H7 (cell line): ENCODE measurements at places on chromosomes 16 and 17. TPM values are rescaled to one million over a fixed set of nuclear protein-coding genes. Genes with fewer than 3 reads are reported as not detected.

Gene AATK
- 1.5 and 2.0 TPM in 2 replicates for total RNA-seq

Gene OR1A1
- not detected in 2 replicates for total RNA-seq

Gene FLYWCH2
- 55.2 and 94.1 TPM in 2 replicates for total RNA-seq

Gene GDPD3
- 0.31 and 1.8 TPM in 2 replicates for total RNA-seq

Gene CNGB1
- not detected in 2 replicates for total RNA-seq

Gene TBC1D3E
- not detected in 2 replicates for total RNA-seq

DNA sequence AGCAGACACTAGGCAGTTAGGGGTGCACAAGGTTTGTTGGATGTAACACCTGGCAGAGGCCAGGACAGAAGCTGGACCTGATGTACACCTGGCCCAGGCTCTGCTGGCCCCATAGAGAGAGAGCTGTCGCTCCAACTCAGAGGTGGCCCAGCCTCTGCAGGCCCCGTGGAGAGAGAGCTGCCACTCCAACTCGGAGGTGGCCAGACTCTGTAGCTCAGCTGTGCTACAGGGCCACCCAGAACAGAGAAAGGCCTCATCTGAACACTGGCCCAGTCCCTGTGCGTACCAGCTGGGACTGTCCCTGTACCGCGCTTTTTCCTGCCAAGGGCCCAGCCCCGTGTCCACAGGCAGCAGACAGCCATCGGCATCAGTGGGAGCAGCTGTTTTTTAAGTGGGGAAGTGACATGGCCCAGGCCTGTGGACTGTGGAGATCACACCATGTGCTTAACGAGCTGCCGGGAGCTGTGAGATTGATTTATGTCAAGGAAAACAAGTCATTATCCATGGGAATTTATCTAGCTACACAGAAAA is 176.4 kb upstream of the CHMP6 start:
- DNase-seq, result no peak

GRCh38 chr16:11130978-11131665 is 124.9 kb downstream of the SOCS1 start:
- no peak for DNase-seq

DNA sequence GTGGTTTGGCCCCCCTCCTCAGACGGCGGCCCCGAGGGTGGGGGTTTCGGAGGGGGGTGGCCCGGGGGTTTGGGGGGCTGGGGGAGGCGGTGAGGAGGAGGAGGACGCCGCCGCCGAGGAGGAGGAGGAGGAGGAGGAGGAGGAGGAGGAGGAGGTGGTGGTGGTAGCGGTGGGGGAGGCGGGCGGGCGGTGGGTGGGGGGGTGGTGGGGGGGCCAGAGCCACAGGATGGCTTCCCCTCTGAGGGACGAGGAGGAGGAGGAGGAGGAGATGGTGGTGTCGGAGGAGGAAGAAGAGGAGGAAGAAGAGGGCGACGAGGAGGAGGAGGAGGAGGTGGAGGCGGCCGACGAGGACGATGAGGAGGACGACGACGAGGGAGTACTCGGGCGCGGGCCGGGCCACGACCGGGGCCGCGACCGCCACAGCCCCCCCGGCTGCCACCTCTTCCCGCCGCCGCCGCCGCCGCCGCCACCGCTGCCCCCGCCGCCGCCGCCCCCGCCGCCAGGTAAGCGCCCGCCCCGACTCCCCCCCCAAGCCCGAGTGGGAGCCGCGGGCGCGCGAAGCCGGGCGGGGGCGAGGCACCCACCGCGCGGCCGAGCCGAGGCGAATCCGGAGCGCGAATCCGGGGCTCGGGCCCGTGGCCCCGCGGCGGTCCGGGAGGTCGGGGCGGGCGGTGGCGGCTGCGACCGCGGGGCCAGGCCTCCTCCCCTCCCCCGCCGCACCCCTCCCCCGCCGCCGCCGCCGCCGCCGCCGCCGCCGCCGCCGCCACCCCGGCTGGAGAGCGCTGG is 3.8 kb upstream of the CHD3 start:
- DNase-seq, result peak; percentile 81
